ENCODE measurements at places on chromosomes 7 and 10.

- DNase-seq: no peak
Observed at GRCh38 chr7:378551-379455, 88.8 kb downstream of the FOXL3 start.

- peak; percentile 37 for DNase-seq
Observed at GRCh38 chr10:31017534-31018355, 13.9 kb downstream of the ZNF438 start.

GRCh38 chr10:86536294-86536861 lies 14.8 kb upstream of the WAPL start:
- no peak for DNase-seq

- DNase-seq: peak; percentile 97
Observed at GRCh38 chr7:20064974-20065862, 152.0 kb downstream of the MACC1 start.

- DNase-seq: no peak
Observed at GRCh38 chr10:119291223-119291900, 84.0 kb downstream of the GRK5 start.

DNA sequence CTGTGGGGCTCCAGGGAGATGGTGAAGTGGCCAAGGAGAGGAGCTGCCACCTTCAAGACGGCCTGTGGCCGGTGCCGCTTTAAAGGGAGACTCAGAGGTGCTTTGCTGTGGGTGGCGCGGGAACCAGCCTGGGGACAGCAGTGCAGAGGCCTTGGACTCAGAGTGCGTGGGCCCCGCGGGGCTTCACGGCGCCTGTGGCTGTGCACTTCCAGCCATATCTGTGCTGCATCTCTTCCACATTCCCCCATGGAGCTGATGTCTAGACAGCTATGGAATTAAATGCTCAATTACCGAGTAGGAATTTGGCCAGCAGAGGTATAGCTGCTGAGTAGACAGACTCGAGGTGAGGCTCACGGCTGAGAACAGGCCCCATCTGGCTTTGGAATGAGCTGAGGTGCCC lies 41.7 kb downstream of the HTRA1 start:
- DNase-seq: peak; percentile 45

GRCh38 chr10:7082967-7083366 lies 327.9 kb downstream of the SFMBT2 start:
- peak; percentile 49 for DNase-seq

DNA sequence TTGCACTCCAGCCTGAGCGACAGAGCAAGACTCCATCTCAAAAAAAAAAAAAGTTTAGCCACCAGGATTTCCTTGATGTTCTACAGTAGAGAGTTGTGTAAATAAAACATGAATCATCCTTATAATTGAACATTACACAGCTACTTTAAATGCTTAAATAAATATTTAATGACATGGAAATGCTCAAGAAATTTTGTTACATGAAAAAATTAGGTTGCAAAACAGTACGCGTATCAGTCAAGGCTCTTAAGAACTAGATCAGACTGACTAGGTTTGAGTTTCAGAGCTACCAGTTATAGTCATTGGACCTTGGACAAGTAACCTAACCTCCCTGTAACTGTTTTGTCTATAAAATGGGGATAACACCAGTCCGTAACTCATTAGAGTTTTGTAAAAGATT lies 38.7 kb upstream of the GSAP start:
- no peak for DNase-seq

GRCh38 chr7:101676956-101677355 lies 47.9 kb upstream of the MYL10 start:
- no peak for DNase-seq

- DNase-seq: peak; percentile 44
Observed at GRCh38 chr10:3803295-3803926, 18.4 kb upstream of the KLF6 start.

GRCh38 chr10:46229144-46229563 lies 57.6 kb upstream of the ANTXRL start:
- peak; percentile 6 for DNase-seq

DNA sequence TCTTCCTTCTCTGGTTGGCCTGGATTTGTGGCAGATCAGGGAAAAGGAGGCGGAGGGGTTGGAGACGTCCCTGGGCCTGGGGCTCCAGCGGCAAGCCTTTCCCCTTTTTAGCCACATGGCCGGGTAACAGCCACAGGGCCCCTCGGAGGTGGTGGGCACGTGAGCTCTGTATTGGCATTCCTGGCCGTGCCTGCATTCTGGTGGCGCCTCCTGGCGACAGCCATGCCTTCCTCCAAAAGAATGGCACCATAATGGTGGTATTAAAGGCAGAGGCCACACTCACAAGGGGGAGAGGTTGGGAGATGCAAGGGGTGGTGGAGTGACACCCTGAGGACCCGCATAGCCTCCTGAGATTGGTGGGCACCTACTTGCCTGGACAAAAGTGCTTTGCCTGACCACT lies 3.0 kb upstream of the AQP1 start:
- DNase-seq: no peak
